ENCODE measurements at places on chromosomes 7 and 10.

- DNase-seq = no peak
Measured at GRCh38 chr10:51273574-51273973, 199.3 kb downstream of the PRKG1 start.

DNA sequence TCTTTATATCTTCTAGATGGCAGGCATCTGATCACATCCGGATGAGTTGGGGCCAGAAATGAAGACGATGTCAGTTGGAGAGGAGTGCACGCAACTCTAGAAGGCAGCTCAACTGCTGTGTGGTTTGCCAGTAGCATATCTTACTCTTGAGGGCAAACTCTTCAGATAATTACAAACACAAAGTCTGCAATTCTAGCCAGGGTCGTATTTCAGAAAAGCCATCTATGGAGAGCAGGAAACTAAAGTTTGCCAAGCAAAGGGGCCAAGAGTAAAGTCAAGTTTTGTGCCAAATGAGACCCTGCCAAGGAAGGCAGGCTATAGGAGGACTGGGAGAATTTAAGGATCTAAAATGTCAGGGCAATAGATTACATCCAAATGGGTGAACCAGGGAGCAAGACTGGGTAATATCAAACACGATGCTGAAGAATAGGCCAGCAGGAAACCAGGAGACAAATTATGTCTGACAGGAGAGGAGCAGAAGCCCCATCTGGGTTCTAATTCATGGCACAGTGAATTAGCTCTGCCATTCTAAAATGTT is 312.5 kb upstream of the SEMA3C start:
- no peak for DNase-seq

DNA sequence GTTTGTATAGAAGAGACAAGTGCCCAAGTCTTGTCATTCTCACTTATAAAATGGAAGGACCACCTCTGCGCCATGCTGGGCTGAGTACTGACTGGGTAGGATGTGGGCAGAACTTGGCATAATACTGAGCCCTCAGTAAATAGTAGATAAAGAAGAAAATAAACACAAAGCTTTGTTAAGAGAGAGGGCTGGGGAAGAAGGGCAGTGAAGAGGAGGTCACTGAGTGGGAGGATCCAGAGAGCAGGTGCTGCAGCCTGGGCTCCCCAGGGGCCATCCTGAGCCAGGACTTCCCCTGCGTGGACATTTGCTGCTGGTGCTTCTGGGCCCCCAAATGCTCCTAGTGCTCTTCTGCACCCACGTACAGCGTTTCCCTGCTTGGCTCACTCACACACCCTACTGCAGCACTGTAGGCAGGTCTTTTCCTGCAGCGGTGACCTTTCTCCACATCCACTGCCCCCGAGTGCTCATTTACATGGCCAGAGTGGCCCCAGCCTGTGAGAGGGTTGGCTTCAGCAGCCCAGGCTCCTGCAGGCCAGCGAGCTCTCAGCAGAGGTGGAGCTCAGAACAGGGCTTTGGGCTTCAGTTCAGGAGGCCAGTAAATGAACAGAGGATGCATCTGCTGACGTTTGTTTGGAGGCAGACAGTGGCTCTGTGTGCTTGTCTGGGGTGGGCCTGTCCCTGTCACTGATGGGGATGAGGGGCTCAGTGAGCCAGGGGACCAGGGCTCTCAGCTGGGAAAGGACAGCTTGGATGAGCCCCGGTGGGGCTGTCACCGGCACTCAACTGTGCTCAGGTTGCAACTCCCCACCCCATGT is 164.6 kb downstream of the ADARB2 start:
- DNase-seq = no peak

- DNase-seq = no peak
Measured at GRCh38 chr10:122089311-122090017, 100.5 kb downstream of the TACC2 start.

- no peak for DNase-seq
Measured at GRCh38 chr10:16681521-16681920, 135.7 kb downstream of the RSU1 start.

- no peak for DNase-seq
Measured at GRCh38 chr7:44263326-44264082, 61.9 kb downstream of the CAMK2B start.

GRCh38 chr10:6713716-6714115 is 133.6 kb upstream of the PRKCQ start:
- DNase-seq = no peak

- DNase-seq = no peak
Measured at GRCh38 chr7:139697056-139697455, 80.7 kb downstream of the HIPK2 start.

- no peak for DNase-seq
Measured at GRCh38 chr10:994836-995558, 6.8 kb downstream of the GTPBP4 start.

GRCh38 chr7:41058986-41059741 is 643.7 kb downstream of the INHBA start:
- DNase-seq = no peak

- peak; percentile 0 for DNase-seq
Measured at GRCh38 chr7:109873296-109873695, 1217.6 kb upstream of the LRRN3 start.

DNA sequence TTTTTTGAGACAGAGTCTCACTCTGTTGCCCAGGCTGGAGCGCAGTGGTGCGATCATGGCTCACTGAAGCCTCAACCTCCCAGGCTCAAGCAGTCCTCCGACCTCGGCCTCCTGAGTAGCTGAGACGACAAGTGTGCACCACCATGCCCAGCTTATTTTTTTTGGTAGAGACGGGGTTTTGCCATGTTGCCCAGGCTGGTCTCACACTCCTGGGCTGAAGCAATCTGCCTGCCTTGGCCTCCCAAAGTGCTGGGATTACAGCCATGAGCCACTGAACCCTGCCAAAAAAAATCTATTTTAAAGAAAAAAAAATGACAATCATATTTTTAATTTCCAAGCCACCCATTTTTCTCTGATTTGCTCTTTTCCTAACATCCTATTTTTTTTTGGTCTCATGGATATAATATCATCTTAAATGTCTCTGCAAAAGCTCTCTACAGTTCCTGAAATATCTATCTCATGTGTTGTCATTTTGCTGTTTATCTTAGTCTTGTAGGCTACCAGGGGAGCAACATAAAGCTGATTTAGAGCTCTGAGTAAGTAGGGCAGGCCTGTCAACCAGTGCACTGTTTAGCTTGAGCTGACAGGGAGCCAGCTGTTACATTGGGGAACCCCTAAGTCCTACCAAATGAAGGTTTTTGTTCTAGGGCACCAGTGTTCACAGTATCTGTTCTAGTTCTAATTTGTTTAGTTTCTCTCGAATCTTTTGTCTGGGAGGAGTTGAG is 29.9 kb upstream of the HBP1 start:
- DNase-seq = no peak

DNA sequence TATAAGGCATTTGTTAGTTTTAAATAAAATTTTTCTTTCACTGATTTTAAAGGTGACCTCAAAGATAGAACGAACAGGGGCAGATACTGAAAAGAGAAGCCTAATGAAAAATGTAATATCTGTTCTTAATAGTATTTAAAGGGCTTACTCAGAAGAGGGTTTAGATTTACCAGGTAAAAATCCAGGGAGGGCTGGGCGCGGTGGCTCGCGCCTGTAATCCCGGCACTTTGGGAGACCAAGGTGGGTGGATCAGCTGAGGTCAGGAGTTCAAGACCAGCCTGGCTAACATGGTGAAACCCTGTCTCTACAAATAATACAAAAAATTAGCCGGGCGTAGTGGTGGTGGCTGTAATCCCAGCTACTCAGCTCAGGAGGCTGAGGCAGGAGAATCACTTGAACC is 108.3 kb upstream of the CNTNAP2 start:
- no peak for DNase-seq

GRCh38 chr7:92517631-92518030 is 10.7 kb downstream of the PEX1 start:
- DNase-seq = no peak

DNA sequence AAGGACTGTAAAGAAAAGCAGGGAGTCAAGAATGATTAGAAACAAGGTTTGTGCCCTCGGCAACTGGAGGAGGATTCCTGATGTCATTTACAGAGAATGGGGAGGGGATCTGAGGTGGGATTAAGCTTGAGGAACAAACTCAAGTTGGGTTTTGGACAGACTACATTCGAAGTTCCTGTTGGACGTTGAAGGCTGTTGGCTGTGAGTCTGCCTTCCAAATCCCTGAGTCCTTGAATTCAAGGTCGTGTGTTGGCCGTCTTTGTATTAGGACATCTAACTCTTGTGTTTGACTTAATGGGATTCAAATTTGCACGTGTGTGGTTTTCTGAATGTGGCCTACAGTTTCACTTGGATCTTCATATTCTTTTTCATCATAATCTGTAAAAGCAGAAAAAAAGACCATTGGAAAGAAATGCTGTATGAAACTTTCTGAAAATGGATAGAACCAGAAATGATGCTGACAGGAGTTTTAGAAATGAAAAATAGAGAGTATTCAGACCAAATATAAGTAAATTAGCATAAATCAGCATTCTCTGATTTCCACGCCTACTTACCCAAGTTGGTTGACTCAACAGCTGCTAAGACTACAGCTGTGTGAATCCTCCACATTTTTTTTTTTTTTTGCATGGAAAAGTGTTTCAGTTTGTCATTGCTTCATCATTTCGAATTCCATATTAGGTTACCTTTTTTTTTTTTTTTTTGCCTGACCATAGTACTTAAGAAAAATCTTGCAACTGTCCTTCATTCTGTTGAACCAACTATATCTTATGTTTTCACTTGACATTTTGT is 94.8 kb downstream of the KIAA1217 start:
- no peak for DNase-seq

DNA sequence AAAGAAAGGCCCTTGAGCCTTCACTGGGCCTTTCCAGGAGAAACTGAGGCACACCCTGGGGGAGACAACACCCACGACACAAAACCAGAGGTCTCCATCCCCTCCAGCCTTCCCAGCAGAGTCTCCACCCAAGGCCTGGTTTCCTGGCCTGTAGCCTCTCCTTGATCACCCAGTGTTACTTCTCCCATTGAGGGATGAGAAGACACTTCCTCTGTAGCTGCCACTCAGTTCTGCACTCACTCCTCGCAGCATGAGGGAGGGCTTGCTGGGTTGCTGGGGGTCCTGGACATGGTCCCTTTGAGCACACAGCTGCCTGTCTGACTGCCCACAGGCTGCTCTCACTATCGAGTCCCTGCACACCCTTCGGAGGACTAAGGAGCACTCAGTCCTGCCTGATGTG is 438.1 kb upstream of the FOXK1 start:
- no peak for DNase-seq
